T-helper 2 cell (primary cell): ENCODE measurements at places on chromosomes 3 and 15.

DNA sequence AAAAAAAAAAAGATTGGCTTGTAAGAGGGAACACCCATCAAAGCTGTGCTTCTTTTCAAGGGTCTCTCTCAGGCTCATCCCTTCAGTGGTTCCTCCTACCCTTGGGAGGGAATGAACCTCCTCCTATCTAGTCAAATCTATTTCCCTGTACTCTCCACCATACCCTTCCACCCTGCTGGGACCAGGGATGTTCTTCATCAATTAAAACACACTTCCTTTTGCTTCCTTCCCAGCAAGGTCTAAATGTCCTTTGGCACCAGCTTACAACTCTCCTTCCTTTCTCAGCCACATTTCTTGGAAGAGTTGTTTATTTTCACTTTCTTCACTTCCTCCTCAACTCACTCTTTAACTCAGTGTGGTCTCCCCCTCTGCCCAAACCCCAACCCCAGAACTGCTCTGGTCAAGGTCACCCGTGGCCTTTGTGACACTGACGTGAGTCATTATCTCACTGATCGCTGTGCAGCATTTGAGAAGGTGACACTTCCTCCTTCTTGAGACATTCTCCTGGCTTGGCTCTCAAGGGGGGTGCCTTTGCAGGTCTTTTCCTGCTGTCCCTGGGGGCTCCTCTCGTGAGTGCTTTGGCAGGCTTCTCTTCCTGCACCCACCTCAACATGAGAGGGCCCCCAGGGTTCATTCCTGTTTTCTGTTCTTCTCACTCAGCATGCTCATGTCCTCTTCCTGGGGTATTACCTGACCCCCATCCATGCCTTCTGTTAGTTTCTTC is 210.5 kb upstream of the TLE3 start:
- DNase-seq = peak; percentile 19

GRCh38 chr3:116161575-116162525 is 283.4 kb downstream of the LSAMP start:
- no peak for DNase-seq

GRCh38 chr3:2303566-2303965 is 204.9 kb downstream of the CNTN4 start:
- peak; percentile 6 for DNase-seq

- no peak for DNase-seq
Measured at GRCh38 chr3:8954938-8955763, 8.1 kb downstream of the RAD18 start.

- no peak for DNase-seq
Measured at GRCh38 chr3:144843099-144843498, 871.5 kb downstream of the DIPK2A start.

- no peak for DNase-seq
Measured at GRCh38 chr15:52278636-52279367, 16.8 kb downstream of the MYO5C start.
